Left ventricle myocardium superior (tissue), 1 donor: ENCODE measurements at places on chromosomes 4 and X.

GRCh38 chrX:152646961-152647360 is 9.3 kb downstream of the GABRQ start:
- DNase-seq: no peak

DNA sequence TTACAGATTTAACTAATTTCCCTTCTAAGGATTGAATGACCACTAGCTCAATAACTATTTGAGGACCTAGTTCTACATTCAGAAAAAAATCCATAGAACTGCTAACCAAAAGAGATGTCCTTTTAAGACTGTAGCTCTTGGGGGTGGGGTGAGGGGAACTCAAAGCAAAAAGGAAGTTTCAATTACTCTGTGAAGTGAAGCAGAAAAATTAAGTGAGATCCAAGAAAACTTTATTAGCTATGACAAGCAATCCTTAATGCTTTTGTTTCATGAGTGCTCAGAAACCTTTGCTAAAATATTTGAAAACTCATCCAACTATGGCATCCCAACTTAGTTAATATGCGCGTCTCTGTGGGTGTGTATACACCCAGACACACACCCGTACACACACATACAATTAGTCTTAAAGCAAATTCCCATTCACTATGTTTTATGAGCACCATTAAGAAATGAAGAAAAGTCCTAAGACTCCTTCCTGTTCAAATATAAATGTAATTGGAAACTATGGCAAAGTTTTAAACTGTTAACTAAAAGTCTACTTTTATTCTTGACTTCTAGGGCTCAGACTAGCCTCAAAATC is 44.5 kb downstream of the GPC4 start:
- no peak for DNase-seq

GRCh38 chrX:42463706-42464490 is 314.1 kb downstream of the PPP1R2C start:
- no peak for DNase-seq

GRCh38 chrX:107629540-107629909 is 1.2 kb downstream of the PRPS1 start:
- no peak for DNase-seq

- DNase-seq: no peak
These were observed 59.0 kb downstream of the EVC start for GRCh38 chr4:5770051-5770450.

- DNase-seq: no peak
These were observed 46.8 kb downstream of the CLCN4 start for GRCh38 chrX:10203617-10204016.

GRCh38 chrX:38937400-38937799 is 136.1 kb downstream of the MID1IP1 start:
- DNase-seq: no peak

DNA sequence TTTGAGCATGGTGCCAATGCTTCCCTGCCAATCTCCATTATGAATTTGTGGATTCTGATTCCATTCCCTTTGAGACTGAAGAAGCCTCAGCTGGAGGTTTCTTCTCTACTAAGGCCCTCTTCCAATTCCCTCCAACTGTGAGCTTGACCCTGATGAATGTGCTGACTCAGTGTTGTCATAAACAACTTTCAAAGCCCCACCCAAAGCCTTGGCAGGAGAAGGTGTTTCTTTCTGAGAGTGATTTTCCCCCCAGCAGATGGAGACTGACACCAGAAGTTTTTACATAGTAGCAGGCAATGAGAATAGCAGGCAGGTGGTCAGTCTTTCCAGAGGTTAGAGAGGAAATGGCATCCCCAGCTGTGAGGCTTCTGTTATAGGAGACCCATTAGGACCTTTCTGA is 53.1 kb downstream of the OCRL start:
- DNase-seq: no peak
